ENCODE measurements at places on chromosomes 2 and 18. TPM values are rescaled to one million over a fixed set of nuclear protein-coding genes. Genes with fewer than 3 reads are reported as not detected.

DNA sequence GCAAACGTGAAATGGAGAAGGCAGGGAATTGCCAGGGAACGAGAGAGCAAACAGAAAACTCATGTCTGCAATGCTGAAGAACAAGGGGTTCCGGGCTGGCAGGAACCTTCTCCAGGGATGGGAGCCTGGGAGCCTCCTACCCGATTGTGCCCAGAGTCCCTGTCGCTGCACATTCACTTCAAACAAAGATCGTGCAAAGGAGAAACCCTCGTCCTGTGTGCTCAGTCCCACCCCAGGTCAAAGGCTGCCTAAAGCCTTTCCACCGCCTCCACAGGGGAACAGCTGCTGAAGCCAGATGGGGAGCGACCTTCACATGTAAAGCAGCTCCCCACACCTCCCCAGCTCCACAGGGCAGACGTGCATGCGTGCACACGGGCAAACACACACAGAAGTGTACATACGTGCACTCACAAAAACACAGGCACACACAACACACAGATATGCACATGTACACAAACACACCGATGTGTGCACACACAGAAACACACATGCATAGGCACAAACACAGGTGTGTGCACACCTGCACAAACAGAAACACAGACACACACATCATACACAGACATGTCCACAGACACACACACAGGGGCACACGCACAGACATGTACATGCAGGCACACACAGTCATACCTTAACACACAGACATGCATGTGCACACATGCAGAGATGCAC, 460.1 kb upstream of the SALL3 start:
- DNase-seq = no peak

SLC30A3 gene
- 0.19 TPM for total RNA-seq

DNA sequence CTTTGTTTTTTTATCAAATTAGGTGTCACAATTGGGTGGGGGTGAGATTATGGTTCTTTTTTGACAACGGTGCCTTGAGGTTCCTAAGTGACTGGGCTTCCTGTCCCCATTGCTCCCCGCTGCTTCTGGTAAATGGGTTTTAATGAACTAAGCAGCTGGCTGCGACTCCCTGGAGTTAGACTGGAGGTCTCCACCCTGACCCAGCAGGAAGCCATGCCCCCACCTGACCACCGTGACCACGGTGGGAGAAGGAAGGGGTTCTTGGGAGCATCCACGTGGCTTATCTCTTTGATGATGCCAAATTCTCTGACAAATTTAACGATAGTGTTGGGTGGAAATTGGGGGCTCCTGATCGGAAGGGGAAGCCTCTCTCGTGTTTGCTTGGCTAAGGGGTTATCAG, 12.2 kb downstream of the CNDP2 start:
- no peak for DNase-seq

RTKN gene
- 20.2 TPM for total RNA-seq

- DNase-seq = no peak
Observed at GRCh38 chr18:44080054-44080453, 600.6 kb upstream of the SETBP1 start.

RAB27B gene
- 35.9 TPM for total RNA-seq

GRCh38 chr2:37361216-37361815, 16.9 kb downstream of the QPCT start:
- no peak for DNase-seq

GCC2 gene
- 31.9 TPM for total RNA-seq

ZNF521 gene
- 11.3 TPM for total RNA-seq

PAX3 gene
- total RNA-seq = not detected

GRCh38 chr2:230991598-230991997, 4.3 kb upstream of the SPATA3 start:
- no peak for DNase-seq

BMP10 gene
- not detected for total RNA-seq

- no peak for DNase-seq
Observed at GRCh38 chr2:187453078-187453641, 5.1 kb upstream of the CALCRL start.

ACVR1C gene
- total RNA-seq = 0.04 TPM

DNA sequence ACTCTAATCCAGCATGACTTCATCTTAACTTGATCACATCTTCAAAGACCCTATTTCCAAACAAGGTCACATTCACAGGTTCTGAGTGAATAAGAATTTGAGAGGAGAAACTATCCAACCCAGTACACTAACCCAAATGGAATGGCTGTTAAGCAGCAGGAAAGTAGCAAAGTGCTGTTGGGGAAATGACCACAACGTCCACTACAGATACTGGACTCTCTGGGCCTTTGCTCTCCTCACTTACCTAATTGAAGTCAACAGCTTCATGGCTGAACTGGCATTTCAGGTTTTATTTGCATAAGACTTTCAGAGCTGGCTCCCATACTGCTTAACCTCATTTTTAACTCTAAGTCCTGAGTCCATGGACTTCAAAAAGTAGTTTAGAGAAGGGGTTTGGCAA, 38.0 kb upstream of the ACVR2A start:
- no peak for DNase-seq

CHST9 gene
- 2.9 TPM for total RNA-seq

GRCh38 chr2:170587117-170587516, 128.0 kb upstream of the SP5 start:
- no peak for DNase-seq

- DNase-seq = no peak
Observed at GRCh38 chr2:143787674-143788073, 658.5 kb downstream of the ARHGAP15 start.

- DNase-seq = no peak
Observed at GRCh38 chr2:232623768-232624765, 9.3 kb upstream of the EFHD1 start.

- no peak for DNase-seq
Observed at GRCh38 chr18:6069103-6069502, 173.8 kb upstream of the TMEM200C start.

GRCh38 chr2:32960647-32961403, 14.1 kb downstream of the LTBP1 start:
- DNase-seq = no peak

DNA sequence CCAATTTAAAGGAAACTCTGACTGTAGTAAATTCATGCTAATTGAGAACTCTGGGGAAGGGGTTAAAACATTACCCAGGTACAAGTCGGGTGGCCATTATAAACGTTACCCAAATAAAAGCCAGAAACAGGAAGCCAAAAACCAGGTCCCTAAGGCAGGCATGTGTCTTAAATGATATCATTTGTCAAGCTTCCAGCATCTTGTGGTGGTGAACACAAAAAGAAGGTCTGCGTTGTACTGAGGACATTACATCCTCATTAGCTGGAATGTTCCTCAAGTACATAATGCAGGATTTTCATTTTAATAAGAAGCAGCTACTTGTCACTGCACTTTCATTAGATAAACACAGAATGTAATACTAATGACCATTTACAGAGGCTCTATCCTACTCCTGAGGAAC, 10.9 kb downstream of the PTGR3 start:
- DNase-seq = no peak

KCNS3 gene
- total RNA-seq = 33.5 TPM

MREG gene
- 37.4 TPM for total RNA-seq

Data from esophagus squamous epithelium (tissue), 5 donors.